ENCODE measurements at places on chromosomes 13 and 19.

GRCh38 chr13:46348961-46349360 lies 38.1 kb downstream of the RUBCNL start:
- DNase-seq: no peak

DNA sequence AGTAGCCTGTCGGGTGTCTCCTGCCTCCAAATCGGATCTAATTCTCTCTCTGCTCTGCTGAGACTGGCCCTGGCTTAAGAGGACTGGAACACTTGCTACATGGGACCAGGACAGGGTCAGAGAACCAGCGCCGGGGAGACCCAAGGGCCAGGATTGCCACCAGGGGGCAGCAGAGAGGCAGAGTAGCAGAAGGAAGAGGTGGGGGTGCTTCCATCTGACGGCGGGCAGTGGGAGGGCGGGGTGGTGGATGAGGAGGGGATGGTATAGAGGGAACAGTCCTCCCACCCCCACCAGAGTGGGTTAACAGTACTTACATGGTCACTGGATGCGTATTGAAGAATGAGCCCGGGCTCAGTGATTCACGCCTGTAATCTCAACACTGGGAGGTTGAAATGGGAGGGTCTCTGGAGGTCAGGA lies 11.9 kb downstream of the SELENOW start:
- peak; percentile 9 for DNase-seq

- no peak for DNase-seq
These were observed 46.5 kb downstream of the DNM2 start for GRCh38 chr19:10764340-10764894.

- DNase-seq: no peak
These were observed 46.8 kb downstream of the ARHGEF7 start for GRCh38 chr13:111161601-111162600.

DNA sequence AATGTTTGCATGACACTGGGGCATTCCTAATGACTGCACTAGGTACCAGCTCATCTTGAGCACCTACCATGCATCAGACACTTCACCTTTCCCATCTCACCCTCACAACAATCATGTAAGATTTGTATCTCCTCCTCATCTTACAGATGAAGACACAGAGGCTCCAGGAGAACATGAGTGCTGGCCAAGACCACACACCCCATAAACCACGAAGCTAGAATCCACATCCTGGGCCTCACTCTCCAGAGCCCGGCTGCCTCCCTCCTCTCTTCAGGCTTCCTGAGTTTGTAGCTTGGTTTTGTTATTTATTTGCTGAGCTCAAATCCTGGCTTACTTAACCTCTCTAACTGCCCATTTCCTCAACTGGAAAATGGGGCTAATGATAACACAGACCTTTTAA lies 25.9 kb downstream of the FAM216B start:
- no peak for DNase-seq

DNA sequence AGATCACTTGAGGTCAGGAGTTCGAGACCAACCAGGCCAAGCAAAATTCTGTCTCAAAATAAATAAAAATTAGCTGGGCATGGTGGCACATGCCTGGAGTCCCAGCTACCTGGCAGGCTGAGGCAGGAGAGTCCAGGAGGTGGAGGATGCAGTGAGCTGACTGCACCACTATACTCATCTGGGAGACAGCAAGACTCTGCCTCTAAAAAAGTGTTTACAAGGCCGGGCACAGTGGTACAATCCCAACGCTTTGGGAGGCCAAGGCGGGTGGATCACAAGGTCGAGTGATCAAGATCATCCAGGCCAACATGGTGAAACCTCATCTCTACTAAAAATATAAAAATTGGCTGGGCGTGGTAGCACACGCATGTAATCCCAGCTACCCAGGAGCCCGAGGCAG lies 4.2 kb upstream of the DAPK3 start:
- no peak for DNase-seq

DNA sequence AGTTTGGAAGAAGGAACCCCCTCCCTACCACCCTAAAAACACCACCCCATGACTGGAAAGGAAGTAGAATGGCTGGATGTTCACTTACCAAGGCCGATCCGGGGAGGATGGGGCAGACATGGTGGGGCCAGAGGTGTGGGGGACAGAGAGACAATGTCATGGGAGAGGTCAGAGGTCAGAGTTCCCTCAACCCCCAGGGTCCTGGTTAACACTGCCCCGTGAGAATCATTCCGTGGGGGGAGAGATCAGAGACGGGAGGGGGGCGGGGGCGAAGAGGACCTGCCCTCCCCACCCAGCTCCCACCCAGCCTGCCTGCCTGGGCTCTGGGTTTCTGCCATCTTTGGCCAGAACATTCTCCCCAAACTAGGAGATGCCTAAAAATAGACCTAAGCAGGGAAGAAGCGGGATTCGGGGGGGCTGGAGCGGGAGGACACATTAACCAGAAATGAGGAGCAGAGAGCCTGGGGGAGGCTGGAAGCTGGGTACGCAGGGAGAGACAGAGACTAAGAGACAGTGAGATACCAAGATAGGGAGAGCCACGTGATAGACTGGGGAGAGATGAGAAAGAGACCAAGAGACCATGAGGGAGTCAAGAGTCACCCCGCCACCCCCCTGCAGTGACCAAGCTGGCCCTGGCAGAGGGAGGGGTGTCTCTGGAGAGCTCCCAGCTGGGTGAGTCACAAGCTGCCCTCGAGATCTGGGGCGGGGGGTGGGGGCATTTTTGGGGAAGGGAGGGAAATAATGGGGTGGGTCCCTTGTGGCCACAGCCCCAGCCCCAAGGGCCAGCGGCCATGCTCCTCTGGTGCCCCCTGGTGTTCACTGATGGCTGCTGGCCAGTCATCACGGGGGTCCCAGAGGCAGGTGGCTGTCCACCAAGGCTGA lies 6.1 kb upstream of the KANK2 start:
- DNase-seq: no peak

- no peak for DNase-seq
These were observed 55.5 kb downstream of the CRYL1 start for GRCh38 chr13:20470136-20470535.

GRCh38 chr19:3554254-3555083 lies 2.9 kb downstream of the MFSD12 start:
- no peak for DNase-seq

- DNase-seq: no peak
These were observed 1781.9 kb upstream of the MIR17HG start for GRCh38 chr13:89565476-89566100.

DNA sequence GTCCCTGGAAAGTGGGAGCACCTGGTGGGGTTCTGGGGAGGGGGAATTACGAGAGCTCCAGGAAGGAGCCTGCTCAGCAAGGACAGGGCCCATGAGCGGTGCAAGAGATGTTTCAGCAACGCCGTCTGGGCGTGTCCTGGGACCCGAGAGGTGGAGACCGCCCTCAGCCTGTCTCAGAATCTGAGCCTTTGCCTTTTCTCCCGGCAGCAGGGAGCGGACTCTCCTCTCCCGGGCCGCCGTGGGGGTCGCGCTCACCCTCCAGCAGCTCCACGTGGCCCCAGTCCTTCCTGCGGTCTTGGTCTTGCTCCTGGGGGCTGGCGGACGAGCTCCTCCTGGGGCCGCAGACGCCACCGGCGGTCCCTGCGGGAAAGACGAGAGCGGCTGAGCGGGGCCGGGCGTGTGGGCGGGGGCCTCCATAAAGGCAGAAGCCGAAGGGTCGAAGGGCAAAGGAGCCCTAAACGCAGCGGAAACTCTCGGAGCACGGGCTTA lies 714 bp downstream of the POLRMT start:
- DNase-seq: no peak

- no peak for DNase-seq
These were observed 5.4 kb upstream of the NDUFB7 start for GRCh38 chr19:14577264-14577663.

DNA sequence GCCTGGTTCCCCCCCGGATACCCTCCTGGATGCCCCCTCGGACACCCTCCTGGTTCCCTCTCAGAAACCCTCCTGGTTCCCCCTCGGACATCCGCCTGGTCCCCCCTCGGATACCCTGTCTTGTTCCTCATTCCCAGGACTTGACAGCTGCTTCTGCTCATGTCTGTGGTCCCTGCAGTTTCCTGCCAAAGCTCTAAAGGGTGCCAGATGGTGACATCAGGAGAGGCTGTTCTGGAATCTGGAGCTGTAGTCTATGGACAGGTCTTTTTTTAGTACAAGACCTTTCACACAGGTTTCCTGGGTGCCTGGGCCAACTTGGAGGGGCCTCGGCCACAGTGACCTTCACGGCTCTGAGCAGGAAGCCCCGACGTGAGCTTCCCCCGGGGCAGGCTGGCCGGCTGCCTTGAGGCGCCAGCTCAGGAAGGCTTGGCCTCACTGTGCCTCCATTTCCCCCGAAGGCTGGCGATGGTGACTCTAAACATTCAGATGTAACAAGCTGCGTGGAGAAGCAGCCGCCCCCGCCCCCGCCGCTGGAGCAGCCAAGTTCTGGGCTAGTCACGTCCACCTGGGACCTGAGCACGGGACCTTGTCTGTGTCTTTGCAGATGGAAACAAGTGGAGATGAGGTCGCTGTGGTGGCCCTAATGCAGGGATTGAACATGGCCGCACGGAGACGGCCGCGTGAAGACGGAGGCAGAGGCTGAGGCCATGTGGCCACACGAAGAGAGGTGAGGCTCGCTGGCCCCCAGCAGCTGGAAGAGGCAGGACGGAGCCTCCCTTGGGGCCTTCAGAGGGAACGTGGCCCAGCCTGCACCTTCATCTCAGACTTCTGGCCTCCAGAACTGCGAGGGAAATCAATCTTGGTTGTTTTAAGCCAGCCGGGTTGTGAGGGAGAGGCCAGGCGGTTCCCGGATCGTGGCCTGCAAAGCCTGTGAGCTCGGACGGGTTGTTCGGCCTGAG lies 12.7 kb downstream of the SGTA start:
- no peak for DNase-seq

DNA sequence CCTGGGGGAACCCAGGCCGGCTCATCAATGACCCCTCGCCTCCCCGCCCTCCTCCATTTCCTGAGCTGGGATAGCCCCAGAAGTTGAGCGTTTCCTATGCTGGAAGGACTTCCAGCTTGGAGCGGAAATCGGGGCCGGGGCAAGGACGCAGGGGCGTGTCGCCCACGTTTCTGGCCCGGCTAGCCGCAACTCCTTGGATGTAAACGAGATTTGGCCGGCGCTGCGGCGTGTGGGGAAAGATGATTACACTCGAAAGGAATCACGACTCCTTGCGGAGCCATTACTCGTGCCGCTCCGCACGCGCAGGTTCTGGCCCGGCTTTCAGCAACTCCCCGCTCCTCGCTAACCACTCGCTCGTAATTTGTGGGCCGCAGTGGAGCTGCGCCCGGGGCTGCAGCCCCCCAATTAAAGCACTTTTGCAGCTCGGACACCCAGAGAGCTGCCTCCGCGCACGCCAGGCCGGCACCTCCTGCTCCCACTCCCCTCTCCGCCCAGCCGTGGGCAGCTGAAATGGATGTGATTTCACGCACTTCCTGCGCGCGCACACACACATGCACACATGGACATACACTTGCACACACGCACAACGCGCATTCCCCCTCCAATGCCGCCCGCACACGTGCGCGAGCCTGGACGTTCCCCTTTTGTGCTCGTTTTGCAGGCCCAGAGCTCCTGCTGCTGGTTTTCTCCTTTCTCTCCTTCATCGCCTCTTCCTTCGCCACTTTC lies 15.7 kb downstream of the ZIC5 start:
- no peak for DNase-seq

DNA sequence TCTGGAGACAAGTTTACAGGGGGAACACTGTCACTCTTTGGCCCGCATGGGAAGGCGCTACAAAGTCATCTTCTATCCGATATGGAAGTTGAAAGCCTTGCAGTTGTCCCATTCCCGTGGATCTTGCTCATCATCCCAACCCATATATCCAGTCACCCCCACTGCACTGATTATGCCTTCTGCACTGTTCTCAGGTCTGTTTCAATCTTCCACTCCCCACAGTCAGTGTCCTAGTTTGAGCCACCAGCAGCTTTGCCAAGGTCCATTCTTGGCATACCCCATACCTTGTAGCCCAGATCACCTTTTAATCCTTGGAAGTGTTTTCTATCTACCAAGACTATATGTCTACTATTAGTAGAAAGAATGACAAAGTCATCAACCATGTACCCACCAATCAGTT lies 88.1 kb downstream of the MIPEP start:
- no peak for DNase-seq

DNA sequence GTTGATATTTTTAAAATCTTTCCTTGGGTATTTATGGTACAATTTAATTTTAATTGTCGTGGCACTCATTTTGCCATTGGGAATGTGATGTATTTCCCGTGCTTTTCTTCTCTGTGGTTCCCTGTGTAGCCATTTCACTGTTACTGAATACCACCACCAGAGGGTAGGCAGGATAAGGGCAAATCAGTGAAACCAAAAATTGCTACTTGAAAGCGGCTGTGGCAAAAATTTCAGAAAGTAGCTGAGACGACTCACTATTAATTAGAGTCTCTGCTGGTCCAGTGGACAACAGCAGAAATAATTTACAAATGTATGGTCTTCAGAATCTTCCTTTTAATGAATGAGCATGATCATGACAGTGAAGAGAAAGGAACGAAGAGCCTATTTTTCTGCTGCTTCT lies 34.4 kb upstream of the MIR17HG start:
- no peak for DNase-seq

DNA sequence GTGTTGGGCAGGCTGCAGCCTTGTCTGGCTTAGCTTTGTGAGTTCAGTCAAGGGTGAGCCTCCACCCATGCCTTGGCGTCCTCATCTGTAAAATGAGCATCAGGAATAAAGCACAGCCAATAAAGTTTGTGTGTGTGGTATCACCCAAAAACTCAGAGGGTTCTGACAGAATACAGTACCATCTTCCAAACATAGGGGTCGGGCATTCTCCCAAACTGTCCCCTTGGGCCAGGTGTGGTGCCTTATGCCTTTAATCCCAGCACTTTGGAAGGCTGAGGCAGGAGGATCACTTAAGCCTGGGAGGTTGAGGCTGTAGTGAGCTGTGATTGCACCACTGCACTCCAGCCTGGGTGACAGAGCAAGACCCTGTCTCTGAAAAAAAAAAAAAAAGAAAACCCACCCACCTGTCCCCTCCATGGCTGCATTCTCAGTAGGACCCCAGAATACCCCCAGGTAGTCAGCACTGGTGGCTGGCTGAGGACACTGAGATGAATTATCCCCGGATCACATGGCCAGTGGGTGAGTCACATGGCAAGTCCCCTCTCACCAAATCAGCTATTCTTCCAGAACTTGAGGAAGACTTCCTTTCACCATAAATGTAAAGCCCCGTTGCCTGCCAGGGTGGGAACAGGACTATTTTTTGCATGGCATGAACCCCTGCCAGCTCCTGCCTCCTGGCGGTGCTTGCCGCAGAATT lies 18.6 kb downstream of the POP4 start:
- DNase-seq: no peak

DNA sequence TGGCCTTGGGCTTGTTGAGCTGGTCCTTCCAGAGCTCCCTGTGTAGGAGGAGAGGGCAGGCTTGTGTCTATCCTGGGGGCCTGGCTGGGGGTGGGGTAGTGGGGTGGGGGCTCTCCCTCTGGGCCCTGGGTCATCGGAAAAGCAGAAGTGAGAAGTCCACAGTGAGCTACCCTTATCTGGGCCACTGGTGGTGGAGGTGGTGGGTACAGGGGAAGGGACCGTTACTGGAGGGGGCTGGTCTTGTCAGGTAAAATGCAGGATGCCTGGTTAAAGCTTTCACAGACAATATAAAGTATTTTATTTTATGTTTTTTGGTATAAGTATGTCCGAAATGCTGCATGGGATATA lies 342 bp upstream of the SIGLEC10 start:
- no peak for DNase-seq
